ENCODE measurements at places on chromosomes 1 and 21.

- no peak for DNase-seq
These were observed 136.1 kb upstream of the IRF2BP2 start for GRCh38 chr1:234745844-234746797.

- DNase-seq, result no peak
These were observed 99.8 kb downstream of the INTS7 start for GRCh38 chr1:211935448-211935970.

DNA sequence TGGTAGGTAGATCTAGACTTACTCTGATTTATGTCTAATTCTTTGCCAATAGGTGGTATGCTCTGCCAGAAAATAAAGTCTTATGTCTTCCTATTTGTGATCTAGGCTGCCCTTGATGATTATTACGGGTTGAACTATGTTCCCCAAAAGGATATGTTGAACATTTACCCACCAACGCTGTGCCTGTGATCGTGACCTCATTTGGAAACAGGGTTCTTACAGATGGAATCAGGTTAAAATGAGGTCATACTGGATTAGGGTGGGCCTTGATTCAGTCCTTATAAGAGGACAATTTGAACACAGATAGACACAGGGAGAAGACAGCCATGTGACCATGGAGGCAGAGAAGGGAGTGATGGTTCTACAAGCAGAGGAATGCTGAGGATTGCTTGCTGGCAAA lies 95.1 kb upstream of the BCAR3 start:
- no peak for DNase-seq

DNA sequence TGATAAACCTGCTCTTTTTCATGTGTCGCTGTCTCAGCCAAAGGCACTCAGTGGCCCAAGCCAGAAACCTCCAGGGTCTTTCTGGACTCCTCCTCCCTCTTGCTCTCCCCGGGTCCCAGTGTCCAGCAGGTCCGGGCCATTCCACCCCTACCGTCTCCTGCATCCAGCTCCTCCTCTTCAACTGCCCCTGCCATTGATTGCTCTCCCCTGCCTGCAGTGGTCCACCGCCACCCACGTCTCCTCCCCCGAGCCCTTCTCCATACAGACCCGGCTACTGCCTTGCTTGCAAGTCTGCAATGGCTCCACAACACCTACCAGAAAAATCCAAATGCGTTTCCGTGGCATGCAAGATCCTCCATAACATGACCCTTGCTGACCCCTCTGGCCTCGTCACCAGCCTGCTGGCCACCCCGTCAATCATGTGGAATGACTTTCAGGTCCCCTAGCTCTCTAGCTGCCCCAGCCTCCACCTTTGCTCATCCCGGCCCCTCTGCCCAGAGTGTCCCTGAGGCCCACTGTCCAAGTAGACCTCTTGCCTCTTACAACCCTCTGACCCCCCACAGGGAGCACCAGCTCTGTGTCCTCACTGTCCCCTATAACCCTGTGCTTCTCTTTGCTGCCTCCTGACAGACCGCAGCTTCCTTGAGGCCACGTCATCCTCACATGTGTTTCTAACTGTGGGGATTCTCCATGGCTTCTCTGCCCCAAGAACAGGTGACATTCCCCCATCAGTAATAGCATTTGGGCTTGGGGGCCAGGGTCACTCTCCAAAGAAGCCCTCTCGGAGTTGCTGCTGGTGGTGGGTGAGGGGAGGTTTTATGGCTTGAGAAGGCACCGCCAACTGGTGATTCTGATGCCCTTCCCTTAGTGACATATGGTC lies 15.0 kb downstream of the CACNA1S start:
- DNase-seq, result no peak

DNA sequence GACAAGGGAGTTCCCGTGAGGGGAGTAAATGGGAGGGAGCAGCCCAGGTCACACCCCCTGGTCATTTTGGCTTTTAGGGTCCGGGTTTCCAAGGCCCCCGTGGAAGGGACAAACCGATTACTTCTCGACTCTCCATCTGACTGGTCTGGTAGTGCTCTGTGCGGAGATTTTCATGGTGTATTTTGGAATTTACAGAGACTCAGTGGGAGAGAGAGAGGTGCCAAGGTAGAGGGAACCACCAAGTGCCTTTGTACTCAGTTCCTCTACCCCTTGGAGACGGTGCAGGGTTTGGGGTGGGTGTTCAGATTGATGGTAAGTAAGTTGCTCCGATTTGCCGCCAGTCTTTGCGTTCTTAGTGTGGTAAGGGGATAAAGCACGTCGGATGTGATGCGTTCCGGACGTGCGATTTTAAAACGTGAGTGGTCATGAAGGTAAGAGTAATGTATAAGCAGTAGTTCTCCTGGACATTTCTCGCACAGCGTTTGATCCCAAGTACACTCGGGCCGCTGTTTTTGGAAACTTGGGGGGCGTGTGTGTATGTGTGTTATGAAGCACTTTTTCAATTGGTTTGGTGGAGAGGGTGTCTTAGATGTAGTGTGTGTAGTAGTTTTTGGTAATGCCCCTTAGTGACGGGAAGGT lies 682 bp downstream of the SUCO start:
- no peak for DNase-seq

DNA sequence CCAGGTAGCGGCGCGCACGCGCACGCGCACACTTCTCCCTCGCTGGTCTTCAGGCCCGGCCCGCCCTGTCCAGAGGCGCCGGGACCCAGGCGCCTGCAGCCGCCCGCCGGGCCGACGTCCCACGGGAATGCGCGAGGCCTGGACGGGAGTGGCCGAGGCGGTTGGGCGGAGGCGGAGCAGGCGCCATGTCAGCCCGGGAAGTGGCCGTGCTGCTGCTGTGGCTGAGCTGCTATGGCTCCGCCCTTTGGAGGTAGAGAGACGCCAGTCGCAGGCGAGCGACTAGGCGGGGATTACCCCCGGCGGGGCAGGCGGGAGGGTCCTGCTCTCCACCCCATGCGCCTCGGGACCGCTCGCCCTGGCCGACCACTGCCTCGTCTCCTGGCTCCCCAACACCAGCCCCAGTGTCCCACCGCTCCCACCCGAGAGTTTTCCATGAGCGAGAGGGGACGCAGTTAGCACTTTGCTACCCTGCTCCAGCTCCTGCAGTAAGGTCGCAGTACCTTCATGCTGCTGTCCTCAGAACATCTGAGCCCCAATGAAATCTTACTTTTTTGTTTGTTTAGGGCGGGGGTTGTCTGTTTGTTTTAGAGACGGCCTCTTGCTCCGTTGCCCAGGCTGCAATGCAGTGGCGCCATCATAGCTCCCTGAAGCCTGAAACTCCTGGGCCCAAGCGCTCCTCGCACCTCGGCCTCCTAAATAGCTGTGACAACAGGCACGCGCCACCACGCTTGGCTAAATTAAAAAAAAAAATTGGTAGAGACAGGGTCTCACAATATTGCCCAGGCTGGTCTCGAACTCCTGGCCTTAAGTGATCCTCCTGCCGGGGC lies at the start of gene CATSPERE:
Gene CATSPERE (plus strand): TSS at position 29 of the 827 bp plus-strand sequence. CDS start 157 bp downstream, at position 186.
- DNase-seq, result peak; percentile 63

DNA sequence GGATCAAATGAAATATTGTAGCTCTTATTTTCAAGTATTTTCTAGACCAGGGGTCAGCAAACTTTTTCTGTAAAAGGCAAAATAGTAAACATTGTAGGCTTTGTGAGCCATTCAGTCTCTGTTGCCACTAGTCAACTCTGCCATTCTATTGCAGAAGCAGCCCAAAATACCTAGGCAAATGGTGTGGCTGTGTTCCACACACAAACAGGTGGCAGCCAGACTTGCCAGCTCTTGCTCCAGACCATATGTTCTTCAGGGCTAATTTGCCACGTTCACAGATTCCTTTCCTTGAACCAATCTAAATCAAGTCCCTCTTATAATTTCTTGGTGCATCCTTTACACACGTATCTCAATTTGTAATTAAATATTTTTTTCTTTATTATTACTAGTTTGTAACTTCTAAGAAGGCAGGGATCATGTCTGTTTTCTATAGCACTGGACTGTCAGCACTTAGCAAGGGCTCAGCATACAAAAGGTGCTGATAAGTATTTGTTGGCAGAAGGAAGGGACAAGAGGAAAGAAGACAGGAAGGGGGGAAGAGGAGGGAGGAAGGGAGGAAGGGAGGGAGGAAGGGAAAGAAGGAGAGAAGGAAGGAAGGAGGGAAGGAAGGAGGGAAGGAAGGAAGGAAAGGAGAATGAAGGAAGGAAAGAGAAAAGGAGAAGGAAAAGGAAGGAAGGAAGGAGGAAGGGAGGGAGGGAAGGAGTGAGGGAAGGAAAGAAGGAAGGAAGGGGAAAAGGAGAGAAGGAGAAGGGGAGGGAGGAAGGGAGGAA lies 106.5 kb upstream of the EDEM3 start:
- DNase-seq, result no peak

DNA sequence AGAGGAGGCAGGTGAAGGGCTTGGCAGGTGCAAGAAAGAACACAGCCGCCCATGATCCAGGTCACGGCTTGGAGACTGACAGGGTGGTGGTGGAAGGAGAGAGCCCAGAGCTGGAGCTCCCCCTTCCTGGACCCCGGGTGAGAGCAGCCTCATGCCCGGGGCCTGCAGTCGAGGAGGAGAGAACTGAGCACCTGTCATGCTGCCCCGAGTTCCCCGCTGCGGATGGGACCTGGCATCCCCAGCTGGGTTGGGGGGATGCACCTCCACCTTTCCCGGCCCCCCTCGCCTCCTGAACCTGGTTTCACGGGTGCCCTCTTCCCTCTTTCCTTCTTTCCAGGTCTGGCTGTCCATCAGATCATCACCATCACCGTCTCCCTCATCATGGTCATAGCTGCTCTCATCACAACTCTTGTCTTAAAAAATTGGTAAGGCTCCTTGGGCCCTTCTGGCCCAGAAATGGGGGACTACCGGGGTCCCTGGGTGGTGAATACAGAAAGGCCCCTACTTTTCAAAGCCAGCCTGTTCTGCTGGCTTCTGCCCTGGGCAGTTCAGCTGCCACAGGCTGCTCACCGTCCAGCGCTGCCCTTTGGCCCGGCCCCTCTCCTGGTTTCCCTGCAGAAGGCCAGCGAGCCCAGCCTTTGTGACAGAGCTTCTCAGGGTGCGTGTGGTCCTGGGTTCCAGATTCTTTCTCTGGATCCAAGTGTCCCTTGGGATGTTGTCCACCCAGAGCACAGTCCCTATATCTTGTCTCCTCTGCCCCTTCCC lies 115.3 kb downstream of the AJAP1 start:
- no peak for DNase-seq

- no peak for DNase-seq
These were observed 87.5 kb downstream of the ASTN1 start for GRCh38 chr1:177077006-177077405.

DNA sequence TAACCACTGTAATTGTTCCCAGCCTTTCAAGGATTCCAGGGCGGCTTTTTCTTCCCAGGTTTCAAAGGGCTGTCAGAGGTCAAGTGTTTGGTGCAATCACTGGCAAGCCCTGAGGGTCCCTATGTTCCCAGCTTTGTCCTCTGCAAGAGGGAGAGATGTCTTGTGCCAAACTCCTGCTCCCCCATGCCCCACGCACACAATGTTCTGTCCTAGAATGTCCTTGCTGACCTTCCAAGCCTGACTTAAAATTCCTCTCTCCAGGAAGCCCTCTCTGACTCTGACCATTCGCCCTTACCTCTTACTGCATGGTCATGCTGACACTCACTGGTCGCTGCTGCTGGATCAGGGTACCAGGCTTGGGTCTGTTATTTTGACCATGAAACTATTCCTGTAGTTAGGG lies 152.5 kb upstream of the KCND3 start:
- no peak for DNase-seq

GRCh38 chr21:39014747-39015146 lies 168.5 kb downstream of the PSMG1 start:
- DNase-seq, result peak; percentile 53

- DNase-seq, result no peak
These were observed 53.8 kb upstream of the PSEN2 start for GRCh38 chr1:226816576-226816975.

DNA sequence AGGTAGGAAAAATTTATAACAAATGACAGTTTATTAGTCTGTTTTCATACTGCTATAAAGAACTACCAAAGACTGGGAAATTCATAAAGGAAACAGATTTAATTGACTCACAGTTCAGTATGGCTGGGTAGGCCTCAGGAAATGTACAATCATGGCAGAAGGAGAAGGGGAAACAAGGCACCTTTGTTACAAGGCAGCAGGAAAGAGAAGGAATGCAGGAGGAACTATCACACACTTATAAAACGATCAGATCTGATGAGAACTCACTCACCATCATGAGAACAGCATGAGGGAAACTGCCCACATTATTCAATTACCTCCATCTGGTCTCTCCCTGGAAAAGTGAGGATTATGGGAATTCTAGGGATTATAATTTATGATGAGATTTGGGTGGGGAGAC lies 61.3 kb downstream of the ASB17 start:
- DNase-seq, result no peak

DNA sequence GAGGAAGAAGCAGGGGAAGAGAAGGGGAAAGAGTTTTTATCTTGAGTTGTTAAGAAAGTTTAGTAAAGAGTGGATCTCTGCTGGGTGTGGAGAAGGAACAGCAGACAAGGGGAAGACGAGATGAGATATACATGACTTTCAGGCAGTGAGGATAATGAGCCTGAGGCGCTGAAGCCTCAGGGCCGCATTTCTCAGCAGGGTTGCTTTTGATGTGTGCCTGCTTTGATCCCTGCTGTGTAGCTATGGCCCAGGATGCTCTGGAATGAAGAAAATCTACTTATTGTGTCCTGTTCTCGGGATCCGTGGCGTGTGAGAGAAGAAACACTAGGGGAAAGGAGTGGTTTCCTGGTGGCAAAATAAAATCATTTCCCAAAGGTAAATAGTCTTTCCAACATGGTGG lies 15.1 kb upstream of the RPE65 start:
- no peak for DNase-seq

DNA sequence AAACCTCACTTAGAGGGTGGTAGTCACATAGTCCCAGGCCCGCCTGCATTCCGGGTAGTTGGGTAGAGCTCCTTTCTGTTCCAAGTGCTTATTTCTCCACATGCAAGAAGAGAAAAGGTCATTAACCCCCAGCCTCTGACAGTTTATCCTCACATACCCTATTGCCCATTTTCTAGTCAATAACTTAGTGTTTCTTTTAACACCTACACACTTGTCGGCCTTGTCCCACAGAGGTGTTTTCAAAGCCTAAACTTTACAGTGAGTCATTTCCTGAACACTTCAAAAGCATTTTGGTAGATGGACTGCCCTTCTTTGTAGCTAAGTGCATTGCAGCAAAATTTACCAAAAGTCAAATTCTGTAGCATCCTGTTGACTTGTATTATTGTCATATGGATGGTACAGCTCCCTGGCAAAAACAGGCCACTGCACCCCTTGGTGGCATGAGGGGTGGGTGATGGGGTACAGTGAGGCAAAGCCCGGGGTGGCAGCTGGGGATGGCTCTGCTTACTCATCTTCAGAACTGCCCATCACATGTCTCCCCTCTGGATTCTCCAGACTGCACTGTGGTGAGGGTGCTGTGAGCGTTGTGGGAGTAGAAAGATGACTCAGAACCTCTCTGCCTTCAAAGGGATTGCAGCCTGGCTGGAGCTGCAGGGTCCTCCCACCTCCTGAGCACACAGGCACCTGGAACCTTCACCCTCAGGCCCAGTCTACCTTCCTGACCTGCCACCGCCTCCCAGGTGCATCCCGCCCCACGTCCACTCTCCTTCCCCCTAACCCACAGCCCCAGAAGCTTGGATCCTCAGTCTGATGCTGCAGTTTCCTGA lies 45.8 kb upstream of the DMRTB1 start:
- DNase-seq, result peak; percentile 56
